ENCODE measurements at places on chromosomes 13 and 19.

DNA sequence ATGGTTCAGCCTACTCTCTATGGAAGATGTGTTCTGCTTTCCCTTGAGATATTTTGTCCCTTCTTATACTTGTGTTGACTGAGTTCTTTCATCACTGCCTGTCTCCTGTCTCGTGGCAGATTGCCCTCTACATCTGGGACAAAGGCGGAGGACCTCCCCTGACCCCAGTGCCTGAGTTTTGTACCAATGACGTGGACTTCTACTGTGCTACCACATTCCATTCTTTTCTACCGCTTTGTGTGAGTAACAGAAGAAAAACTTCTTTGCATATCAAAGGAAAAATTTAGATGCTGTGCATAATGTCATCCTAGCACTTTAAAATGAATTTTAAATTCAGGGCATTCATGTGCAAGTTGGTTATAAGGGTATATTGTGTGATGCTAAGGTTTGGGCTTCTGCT is 74.6 kb downstream of the B3GLCT start:
- no peak for DNase-seq

DNA sequence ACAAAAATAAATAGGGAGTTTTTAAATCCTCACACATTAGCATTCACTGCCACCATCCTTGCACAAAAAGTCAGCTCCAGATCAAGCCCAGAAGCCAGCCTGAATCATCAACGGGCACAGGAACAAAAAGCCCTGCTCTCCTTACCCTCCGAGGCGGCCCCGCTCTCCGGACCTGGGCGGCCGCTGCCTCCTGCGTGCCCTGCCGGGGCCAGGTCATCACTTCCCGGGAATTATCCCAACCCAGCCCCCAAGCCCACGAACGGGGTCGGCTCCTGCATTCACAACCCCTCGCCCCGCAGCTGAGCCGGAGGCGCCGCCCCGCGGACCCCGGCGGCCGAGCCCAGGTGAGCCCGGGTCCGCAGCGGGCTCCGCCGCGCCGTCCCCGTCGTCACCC is 754 bp downstream of the DNAJB1 start:
- DNase-seq = no peak

- no peak for DNase-seq
Measured at GRCh38 chr13:100156788-100157187, 67.9 kb downstream of the PCCA start.

GRCh38 chr13:31160857-31161556 is 697 bp downstream of the HSPH1 start:
- DNase-seq = peak; percentile 80

DNA sequence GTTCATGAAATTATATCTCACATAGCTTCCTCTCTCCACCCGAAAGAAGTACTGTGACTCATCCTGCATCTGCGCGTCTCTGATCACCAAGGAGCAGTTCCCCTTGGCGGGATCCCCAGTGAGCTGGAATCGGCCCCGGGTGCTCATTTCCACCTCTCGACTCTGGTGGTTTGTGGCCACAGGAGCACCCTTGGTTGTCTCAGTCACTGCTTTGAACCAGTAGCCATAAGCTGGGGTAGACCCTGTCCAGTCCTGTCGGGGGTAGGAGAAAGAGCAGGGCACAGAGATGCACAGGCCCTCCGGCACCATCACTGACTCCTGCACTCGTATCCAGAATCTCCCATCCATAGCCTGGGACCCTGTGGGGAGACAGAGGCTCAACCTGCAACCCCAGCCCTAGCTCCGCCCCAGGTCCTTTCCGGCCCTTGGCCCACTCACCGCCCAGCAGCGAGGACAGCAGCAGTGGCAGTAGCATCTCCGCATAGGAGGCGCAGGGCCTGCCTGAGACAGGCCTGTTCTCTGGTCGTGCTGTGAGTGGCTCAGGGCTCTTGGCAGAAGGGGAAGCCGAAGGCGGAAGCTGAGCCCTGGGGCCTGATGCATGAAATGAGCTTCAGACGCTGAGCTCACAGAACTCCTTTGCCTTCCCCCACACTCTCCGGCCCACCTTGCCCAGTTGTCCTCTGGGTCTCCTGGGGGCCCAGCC is at the start of gene SIGLEC10:
Gene SIGLEC10 (minus strand): TSS at position 536 of the 703 bp plus-strand sequence. CDS start 61 bp downstream, at position 475.
- peak; percentile 75 for DNase-seq

DNA sequence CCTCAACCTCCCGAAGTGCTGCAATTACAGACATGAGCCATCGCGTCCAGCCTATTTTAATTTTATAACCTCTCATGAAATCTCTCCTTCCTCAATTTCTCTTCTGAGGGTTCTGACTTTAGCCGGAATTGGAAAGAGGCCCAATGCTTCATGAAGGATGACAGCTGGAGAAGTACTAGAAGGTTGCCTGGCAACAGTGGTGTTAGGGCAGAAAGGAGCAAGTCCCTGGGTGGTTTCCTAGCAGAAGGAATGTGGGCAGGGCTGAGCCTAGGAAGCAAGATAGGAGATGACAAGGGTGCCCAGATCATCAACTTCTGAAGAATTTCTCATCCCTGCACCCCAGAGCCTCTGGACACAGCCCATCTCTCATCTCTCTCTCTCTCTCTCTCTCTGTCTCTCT is 25.8 kb downstream of the CACNG6 start:
- DNase-seq = no peak

DNA sequence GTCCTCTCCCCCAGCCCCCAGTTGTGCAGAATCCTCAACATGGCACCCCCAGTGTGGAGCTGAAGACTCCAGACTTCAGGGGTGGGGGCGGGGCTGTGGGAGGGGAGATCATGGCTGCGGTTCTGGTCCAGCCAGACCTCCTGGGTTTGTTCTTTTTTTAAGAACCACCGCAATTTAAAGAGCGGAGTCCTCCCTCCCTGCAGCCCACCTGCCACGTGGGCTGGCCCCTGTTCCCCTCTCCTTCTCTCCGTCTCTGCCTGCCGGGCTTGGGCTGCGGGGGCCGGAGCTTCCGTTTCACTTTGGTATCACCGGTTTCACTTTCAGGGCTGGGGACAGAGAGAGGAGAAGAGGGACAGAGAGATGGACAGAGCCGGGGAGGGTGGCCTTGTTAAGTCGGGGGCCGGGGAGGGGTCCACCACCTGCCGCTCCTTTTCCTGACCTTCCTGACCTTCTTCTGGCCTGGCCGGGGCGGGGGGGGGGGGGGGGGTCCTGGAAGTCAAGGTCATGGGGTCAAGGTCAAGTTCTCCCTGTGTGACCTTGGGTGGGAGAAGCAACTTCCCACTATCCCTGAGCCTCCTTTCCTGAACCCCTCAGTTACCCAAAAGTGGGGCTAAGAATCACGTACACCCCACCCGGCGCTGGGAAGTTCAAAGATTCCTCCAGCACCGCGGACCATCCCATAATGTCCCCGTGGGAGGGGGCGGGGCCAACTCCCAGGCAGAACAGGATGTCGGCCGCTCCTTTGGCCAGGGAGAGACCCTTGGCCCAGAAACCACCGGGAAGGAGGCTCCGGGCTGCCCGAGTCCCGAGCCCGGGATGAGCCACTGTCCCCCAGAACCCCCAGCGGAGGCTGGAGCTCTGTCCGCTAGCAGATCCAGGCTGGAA is 11.3 kb upstream of the ZBTB7A start:
- peak; percentile 74 for DNase-seq

GRCh38 chr19:28486926-28487325 is 726.0 kb downstream of the UQCRFS1 start:
- DNase-seq = no peak

DNA sequence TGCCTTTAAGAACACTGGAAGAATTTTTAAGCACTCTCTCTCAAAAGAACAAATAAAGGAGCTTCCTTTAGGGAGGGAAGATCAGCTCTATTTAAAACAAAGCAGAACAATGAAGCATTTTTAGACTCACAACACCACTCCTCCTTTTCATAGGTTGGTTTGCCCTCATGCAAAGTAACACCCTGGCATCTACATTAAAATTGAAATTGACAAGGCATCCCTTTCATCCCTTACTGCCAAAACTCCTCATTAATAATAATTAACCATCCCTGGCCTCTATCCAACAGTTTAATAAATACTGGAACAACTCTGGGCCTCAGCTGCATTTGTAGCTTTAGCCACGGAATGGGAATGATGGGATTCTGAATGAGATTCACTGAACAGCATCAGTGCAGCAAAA is 929.1 kb downstream of the PCDH9 start:
- no peak for DNase-seq

GRCh38 chr19:36082916-36083315 is 28.0 kb upstream of the OVOL3 start:
- no peak for DNase-seq

GRCh38 chr13:101258071-101258470 is 158.2 kb downstream of the NALCN start:
- DNase-seq = peak; percentile 77

GRCh38 chr13:59452189-59452890 is 711.4 kb downstream of the DIAPH3 start:
- no peak for DNase-seq

- no peak for DNase-seq
Measured at GRCh38 chr13:90640976-90641375, 706.5 kb upstream of the MIR17HG start.

DNA sequence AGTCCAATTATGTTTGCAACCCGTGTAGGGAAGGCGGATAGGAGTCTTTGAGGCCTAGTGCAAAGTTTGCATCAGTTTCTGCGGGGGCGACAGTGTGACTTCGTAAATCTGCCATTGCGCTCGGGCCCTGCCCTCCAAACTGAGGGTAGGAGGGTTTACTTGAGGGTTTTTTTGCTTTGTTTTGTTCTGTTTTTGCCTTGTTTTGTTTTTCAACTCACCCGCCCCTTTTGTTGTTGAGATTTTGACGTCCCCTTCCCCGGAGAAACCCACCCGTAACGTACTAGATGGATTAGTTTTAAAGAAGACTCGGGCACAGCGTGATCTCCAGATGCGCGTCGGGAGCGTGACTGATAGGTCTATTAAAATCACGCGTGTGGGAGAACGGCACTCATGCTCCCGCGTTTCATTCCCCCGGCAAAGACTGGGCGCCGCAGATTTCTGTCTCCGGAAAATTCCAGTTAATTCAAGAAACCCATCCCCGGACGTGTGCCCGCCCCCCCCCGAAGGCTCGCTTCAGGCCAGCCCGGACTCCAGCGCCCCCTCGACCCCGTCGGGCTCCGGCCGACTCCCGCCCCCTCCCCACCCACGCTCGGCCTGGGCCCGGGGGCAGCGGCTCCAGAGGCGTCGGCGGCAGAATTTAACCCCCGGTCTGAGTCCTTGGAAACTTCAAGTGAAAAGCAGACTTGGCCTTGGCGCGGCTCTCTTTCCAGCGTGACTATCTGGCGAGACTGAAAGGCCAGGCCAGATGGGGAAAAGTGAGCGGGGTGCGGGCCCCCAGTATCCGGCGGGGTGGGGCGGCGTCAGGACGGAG is 5.0 kb downstream of the SOX1 start:
- DNase-seq = no peak

GRCh38 chr19:1566392-1567115 is 1.6 kb downstream of the MEX3D start:
- DNase-seq = no peak

DNA sequence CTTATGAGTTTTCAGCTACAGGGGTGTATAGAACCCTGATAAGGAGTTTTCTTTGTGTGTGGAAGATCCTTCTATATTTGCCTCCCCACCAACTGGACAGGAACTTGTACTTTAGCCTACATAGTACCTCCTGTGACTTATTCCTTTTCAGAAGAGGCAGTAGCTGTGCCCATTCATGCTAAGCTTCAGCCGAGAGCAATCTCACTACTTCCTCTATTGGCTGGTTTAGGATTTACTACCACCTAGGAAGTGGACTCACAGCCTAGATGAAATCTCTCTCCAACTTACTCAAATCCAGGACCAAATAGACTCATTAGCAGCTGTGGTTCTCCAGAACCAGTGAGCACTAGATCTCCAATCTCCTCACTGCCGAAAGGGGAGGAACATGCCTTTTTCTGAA is 2.3 kb upstream of the REX1BD start:
- no peak for DNase-seq

GRCh38 chr19:14562660-14563589 is 8.9 kb downstream of the NDUFB7 start:
- no peak for DNase-seq

GRCh38 chr19:51566489-51567100 is 4.5 kb upstream of the ZNF175 start:
- no peak for DNase-seq

- DNase-seq = no peak
Measured at GRCh38 chr13:74860789-74861188, 621.2 kb downstream of the TBC1D4 start.

- no peak for DNase-seq
Measured at GRCh38 chr13:36131222-36131930, at the start of gene DCLK1. TSS of gene DCLK1 (minus strand) at chr13:36131382.

DNA sequence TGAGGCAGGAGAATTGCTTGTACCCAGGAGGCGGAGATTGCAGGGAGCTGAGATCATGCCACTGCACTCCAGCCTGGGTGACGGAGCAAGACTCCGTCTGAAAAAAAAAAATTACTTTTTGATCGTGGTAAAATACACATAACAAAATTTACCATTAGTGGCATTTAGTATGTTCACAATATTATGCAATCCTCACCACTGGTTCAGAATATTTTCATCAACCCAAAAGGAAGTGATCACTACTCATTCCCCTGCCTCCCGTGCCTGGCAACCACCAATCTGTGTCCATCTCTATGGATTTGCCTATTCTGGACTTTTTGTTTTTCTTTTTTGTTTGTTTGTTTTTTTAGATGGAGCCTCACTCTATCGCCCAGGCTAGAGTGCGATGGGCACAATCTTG is 1.2 kb upstream of the PALM3 start:
- DNase-seq = no peak

GRCh38 chr19:42357290-42357689 is 31.9 kb downstream of the MEGF8 start:
- no peak for DNase-seq

DNA sequence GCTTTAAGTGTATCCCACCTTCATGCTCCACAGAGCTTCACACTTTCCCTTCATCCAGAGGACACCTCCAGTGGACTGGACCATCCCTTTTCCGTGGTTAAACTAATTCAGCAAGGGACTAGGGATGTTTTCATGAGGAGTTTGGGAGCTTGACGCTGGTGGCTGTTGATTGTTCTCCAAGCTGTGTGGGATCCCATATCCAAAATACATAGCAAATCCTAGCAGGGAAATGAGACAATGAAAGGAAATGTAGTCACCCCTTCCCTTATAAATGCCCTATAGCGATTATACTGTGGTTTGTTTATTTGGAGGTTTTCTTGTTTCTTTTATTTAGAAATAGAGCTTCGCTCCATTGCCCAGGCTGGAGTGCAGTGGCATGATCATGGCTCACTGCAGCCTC is 31.6 kb upstream of the DPRX start:
- DNase-seq = no peak

- DNase-seq = no peak
Measured at GRCh38 chr19:58516246-58516836, 3.3 kb downstream of the ZBTB45 start.

- DNase-seq = peak; percentile 76
Measured at GRCh38 chr13:30978981-30979956, 46.8 kb downstream of the TEX26 start.

All from stimulated activated CD8-positive, alpha-beta memory T cell treated with anti-CD3 and anti-CD28 coated beads, Interleukin-4, amount 100 ng/mL, for 48 hours (primary cell).